ENCODE measurements at places on chromosomes 2 and 18.

- DNase-seq, result no peak
These were observed 152.1 kb downstream of the NCK2 start for GRCh38 chr2:105896765-105897163.

- DNase-seq, result no peak
These were observed 54.2 kb downstream of the ZCCHC2 start for GRCh38 chr18:62576845-62577512.

DNA sequence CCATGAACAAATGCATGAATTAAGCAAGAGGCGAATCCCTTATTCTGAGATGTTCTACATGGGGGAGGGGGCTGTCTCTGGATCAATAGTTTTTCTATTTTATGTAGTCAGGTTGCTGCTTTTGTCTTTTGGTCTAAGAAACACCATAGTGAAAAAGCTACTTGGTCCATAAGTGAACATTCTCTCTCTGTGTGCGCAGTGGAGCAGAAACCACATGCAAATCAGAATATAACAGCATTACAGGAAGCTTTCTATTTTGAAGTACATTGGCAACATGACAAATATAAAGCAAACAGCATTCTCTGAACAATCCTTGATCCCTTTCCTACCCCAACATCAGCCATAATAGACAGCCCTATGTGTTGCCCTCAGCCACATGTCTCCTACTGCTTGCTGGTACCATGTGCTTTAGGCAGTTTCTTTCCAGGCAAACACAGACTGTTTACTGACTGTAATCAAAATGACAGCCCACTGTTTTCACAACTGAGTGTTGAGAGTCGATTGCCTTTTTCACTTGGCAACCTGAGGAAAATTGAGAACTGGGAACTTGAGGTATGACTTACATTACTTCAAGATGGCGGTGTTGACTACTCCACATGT, 10.6 kb downstream of the SCN3A start:
- DNase-seq, result no peak

DNA sequence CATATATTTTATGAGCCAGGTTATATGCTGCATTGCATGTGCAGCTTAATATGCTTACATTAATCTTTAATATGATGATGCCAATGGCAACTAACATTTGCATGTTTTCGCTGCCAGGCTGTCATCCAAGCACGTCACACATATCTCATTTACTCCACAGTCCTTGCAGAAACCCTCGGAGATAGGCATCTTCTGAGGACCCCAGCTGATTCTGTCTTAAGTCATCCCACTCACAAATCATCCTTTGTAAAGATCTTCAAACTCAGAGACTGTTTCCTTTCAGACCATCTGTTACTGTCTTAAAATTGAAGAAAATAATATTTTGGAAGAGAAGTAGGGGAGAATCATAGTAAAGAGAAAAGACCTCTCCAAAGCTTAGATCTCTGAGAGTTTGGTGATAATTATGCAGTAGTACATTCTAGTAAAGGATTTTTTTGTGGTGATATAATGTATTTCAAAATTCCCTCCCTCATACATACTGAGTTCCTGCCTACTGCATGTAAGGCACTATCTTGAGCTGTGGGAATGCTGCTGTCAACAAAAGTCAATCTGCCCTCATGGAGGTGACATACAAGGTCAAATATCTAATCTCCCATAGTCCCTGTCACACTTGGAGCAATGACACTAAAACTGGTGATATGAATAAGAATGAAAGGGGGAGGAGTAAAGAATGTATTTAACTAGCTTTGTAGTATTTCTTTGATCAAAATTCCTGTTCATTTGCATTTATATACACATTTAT, 11.0 kb downstream of the ITGA4 start:
- no peak for DNase-seq

GRCh38 chr2:40030456-40030975, 251.5 kb upstream of the THUMPD2 start:
- no peak for DNase-seq

DNA sequence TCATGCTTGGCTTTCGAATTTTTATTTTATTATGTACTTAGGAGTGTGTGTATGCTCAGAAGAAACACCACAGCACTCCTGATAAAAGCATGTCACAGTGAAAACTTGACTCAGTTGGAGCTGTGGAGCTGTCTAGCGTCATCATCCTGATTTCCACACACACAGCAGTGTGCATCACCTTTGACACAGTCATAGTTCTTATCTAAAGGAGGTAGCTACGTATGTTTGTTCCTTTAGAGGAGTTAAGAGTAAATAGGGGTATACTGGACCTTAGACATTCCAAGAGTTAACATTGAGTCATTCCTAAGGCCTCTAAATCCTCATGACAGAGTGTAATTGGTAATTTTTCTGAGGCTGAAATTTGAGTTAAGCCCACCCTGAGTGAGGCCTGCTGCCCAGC, 96.9 kb downstream of the PHLPP1 start:
- no peak for DNase-seq

DNA sequence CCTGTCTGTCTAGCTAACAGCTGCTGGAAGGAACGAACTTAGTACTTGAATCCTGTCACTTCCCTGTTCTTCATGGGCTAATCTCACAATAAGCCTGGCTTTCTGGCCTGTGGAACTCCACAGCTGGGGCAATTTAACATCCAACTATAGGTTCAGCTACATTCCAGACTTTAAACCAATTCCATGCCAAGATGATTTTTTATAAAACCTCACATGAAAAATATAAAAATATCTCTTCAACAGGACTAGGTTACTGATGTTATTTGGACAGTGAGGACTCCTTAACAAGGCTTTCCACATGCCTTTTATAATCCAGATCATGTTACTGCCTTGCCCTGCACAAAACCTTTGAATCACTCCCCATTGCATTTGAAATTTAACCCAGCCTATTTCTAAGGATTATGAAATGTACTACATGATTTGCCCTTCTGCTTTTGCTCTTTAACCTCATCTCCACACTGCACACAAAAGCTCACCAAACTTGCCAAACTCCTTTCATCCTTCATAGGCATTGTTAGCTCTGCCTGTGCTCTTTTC, 863.2 kb upstream of the CHAC2 start:
- no peak for DNase-seq

- DNase-seq, result no peak
These were observed 1740.2 kb upstream of the CELF4 start for GRCh38 chr18:39305766-39306165.

DNA sequence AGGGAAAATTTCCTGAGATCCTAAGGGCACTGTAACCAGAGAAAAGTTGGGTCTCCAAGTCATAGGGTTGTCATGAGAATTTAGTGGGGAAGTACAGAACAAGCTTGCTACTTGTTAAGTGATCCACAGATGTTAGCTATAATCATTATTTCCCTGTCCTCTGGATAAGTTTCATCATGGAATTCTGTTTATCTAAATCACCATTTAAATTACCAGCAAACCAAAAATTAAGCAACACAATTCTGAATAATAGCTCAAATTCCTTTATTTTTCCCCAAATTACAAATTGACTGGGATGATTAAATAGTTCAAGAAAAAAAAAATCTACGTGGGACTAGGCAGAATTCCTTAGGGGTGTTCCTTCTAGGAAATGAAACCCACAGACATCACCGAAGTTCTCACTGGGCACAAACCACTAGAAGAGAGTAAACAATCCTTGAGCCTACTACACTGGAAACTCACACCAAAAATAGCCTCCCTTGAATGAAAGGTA, 159.5 kb downstream of the COL6A3 start:
- DNase-seq, result no peak

- DNase-seq, result no peak
These were observed 24.3 kb upstream of the TNFAIP6 start for GRCh38 chr2:151333083-151333482.

GRCh38 chr2:218982586-218983262, 2.3 kb downstream of the FEV start:
- no peak for DNase-seq

- DNase-seq, result no peak
These were observed 32.9 kb upstream of the CCDC93 start for GRCh38 chr2:118046634-118047210.

Measured in activated naive CD8-positive, alpha-beta T cell treated with anti-CD3 and anti-CD28 coated beads, Interleukin-2, amount 10 ng/mL, durations not matched to agents 7 days and 5 days (primary cell).